ENCODE measurements at places on chromosomes 3 and 15.

DNA sequence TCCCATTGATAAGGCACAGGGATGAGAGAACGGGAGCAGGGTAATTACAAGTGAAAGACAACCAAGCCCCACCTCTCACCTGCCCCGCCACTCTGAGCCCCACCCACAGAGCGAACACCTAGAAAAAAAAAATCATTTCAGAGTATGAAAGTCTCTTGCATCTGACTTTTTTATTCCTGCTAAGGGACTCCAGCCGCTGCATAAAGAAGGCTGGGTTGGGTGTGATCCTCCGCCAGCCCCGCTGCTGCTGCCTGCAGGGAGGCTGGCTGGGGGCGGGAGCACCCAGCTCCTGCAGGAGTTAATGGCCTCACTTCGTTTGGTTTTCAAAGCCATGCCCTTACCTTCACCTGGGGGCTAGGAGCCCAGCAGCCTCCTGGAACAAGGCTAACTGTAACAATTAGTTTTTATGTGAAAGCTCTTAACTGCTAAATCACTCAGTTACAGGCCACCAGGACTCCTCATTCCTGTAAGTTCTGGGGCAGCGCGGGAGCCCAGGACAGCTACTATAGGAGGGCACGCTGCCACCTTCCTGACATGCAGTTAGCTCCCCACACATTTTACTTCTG, 78.0 kb upstream of the SNRPA1 start:
- no peak for DNase-seq

- no peak for DNase-seq
These were observed 267.0 kb downstream of the PLCL2 start for GRCh38 chr3:17151598-17152373.

- no peak for DNase-seq
These were observed 20.3 kb upstream of the LPP start for GRCh38 chr3:188133646-188134045.

DNA sequence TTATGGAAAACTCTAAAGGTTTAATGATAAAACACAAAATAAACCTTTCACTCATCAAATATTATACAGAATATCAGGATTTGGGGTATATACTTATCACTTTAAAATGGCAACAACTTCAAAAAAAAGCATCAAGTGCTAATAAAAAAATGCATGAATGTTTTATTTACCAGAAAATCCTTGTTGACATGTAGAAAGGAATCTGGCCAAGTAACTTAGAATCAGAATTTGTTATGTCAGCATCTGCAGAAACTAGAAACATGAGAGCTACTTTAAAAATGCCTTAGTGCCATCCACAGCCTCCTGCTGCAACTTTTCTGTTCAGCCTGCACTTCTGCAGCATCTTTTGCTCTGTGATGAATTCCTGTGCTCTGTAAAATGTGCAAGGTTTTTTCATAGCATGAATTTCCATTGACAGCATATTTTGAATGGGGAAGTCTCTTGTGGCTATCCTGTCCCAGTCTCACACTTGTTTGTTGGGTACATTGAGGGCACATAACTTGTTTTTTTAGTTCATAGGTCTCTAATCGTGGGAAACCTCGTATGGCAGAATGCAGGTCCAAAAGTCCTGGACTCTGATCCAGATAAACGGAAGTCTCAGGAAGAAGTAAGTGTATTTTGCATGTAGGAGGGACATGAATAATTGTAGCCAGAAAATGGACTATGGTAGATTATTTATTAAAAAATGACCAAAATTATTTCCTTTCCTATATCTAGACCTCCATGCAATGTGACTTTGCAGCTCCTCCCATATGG, 21.1 kb upstream of the MYRIP start:
- DNase-seq = no peak

GRCh38 chr15:90685591-90686434, 31.3 kb upstream of the BLM start:
- no peak for DNase-seq

- no peak for DNase-seq
These were observed 315.6 kb downstream of the SOX2 start for GRCh38 chr3:182027366-182027765.

- DNase-seq = no peak
These were observed 490.8 kb downstream of the MCTP2 start for GRCh38 chr15:94722024-94722636.

DNA sequence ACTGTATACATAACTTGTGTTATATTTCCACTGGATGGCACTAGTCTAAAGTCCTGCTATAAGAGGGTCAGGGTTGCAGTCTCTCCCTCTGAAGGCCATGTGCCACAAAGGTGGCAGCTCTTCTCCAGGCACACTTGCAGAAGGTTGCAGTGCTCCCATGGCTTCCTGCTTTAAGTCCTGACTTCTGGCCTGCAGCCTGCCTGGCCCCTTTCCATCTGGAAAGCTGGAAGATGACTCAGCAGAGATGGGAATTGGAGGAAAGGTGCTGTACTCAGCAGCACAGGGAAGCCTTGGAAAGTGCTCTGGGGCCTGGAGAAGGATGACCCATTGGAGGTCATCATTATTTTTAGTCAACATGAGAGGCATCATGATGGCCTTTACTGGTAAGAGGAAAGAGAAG, 40.9 kb upstream of the MRPL3 start:
- DNase-seq = no peak
